Upper lobe of right lung (tissue), 1 donor: ENCODE measurements at places on chromosomes 6 and 20. TPM values are rescaled to one million over a fixed set of nuclear protein-coding genes. Genes with fewer than 3 reads are reported as not detected.

Gene L3MBTL3
- total RNA-seq = 6.3 TPM

- H3K4me1 ChIP-seq = no peaks in the 10 kb centered on the region
- H3K36me3 ChIP-seq = no peaks in the 10 kb centered on the region
- no peak for DNase-seq
- no peak overlapping the region for H3K27ac ChIP-seq
- no peaks in the 10 kb centered on the region for H3K27me3 ChIP-seq
Measured at GRCh38 chr20:55160037-55160436, 684.6 kb downstream of the DOK5 start.

GRCh38 chr6:20696676-20697075 is 162.4 kb downstream of the CDKAL1 start:
- no peak overlapping the region for H3K4me3 ChIP-seq
- no peak overlapping the region for H3K27ac ChIP-seq
- no peak for DNase-seq
- no peaks in the 10 kb centered on the region for H3K36me3 ChIP-seq
- no peaks in the 10 kb centered on the region for H3K4me1 ChIP-seq

Gene PTGIS
- 42.1 TPM for total RNA-seq

- H3K4me1 ChIP-seq = peaks cover 16% of the 10 kb centered on the region
- H3K27me3 ChIP-seq = no peaks in the 10 kb centered on the region
- H3K36me3 ChIP-seq = peaks cover 5% of the 10 kb centered on the region
- peak overlapping the region; percentile 61 for H3K4me3 ChIP-seq
Measured at GRCh38 chr6:26366504-26366903, 1.5 kb downstream of the BTN3A2 start.

- H3K27ac ChIP-seq = no peak overlapping the region
- no peak for DNase-seq
- no peak overlapping the region for H3K4me3 ChIP-seq
- H3K4me1 ChIP-seq = peaks cover 11% of the 10 kb centered on the region
Measured at GRCh38 chr6:134534708-134535149, 216.8 kb upstream of the SGK1 start.

DNA sequence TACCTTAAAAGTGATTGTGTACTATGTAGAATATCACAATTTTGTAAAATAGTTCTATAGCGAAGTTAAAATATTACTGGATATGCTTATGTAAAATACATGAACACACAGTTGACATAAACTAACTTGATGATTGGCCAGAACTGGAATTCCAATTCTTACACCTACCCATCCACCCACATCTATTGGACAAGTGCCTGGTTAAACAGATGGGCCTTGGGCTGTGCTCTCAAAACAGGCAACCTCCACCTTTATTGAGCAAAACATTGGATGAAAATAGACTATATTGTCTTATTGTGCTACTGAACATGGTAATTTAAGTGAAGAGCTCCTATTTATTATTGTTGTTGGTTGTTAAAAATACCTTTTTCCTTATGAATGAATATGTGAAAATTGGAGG is 154.0 kb upstream of the FLRT3 start:
- H3K27ac ChIP-seq = no peak overlapping the region
- H3K36me3 ChIP-seq = no peaks in the 10 kb centered on the region
- no peak overlapping the region for H3K4me3 ChIP-seq
- no peak for DNase-seq

GRCh38 chr20:59873409-59873808 is 60.0 kb downstream of the SYCP2 start:
- no peaks in the 10 kb centered on the region for H3K4me1 ChIP-seq
- H3K27ac ChIP-seq = no peak overlapping the region
- H3K36me3 ChIP-seq = no peaks in the 10 kb centered on the region
- DNase-seq = no peak
- no peaks in the 10 kb centered on the region for H3K27me3 ChIP-seq
- no peak overlapping the region for H3K4me3 ChIP-seq

Gene EXOC2
- total RNA-seq = 31.2 TPM

DNA sequence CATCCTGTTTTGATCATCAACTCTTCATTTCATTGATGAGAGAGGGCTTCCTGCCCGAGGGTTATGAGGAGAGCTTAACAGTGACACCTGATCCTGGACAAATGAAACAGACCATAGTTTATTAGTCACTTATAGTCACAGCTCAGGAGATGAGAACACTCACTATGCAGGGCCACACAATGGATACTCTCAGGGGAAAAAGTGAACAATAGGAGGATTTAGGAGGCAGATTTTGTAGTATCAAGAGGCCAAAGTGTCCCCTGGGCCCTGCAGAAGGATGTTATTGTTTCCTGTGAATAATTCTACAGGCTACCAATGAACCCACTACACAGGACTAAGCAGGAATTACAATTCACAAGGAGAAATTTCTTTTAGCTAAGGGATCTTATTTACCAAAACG is 772.8 kb upstream of the MAN1A1 start:
- no peak for DNase-seq
- H3K27me3 ChIP-seq = no peaks in the 10 kb centered on the region
- H3K4me1 ChIP-seq = no peaks in the 10 kb centered on the region
- no peak overlapping the region for H3K27ac ChIP-seq
- H3K4me3 ChIP-seq = no peak overlapping the region
- no peaks in the 10 kb centered on the region for H3K36me3 ChIP-seq

DNA sequence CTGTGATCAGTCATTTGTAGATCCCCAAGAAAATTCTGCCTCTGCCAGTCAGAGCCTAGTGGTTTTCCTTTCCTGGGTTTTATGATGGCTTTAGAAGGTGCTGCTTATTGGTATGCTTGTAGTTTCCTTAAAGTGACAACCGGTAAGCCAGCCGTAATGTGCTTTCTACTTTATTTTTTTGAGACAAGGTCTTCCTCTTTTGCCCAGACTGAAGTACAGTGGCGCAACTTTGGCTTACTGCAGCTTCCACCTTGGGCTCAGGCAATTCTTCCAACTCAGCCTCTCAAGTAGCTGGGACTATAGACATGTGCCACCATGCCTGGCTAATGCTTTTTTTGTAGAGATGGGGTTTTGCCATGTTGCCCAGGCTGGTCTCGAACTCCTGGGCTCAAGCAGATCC is 23.5 kb downstream of the MCM8 start:
- peaks cover 4% of the 10 kb centered on the region for H3K36me3 ChIP-seq
- no peak for DNase-seq
- H3K27ac ChIP-seq = no peak overlapping the region
- no peak overlapping the region for H3K4me3 ChIP-seq

DNA sequence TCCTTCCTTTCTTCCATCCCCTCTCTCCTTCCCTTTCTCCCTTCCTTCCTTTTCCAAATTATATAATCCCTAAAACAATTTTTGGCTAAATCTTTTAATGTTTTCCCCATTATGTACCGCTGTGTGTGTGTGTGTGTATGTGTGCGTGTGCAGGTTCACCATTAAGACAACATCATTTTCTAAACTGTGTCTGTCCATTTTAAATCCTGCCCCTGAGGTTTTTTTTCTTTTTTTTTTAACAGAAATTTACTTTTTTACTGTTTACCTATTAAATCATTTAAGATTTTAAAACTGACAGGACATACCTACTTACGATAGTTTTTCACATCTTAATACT is 366.3 kb upstream of the EPHA7 start:
- no peaks in the 10 kb centered on the region for H3K27me3 ChIP-seq
- no peaks in the 10 kb centered on the region for H3K36me3 ChIP-seq
- no peak overlapping the region for H3K4me3 ChIP-seq

DNA sequence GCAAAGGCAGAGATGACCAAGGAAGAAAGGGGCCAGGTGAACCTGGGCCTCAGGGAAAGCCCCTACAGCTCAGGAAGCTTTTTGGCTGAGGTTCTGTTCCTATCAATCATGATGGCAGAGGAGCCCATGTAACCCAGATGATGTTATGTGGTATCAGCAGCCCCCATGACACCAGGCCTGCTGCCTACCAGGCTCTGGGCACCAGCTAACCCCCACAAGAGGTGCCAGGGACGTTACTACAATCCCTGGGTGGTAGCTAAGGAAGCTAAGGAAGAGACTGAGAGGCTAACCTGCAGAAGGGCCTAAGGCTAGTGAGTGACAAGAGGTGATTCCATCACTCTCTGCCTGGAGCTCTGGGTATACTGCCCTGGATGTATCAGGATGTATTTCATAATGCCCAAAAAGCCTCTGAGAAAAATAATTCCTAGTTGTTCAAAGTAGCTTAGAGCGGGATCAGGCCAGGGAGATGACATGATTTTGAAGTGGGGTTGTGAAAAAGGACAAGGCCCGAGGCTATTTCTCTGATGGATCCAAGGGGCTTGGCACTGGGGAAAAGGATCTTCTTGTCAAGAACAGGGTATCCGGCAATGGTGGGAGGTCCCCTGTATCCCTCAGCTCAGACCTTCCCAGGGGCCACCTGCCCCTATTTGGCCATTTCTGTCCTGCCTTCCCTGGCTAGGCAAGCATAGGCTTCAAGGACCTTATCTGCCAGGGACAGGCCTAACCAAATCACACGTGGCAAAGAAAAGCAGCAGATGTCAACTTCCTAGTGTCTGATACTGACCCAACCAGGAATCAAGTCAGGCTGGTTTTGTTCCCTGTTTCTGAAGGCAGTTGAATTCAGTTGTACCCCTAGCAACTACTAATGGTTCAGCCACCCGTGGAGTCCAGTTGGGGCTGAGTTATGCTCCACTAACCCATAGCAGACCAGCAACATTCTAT is 41.3 kb downstream of the PANK2 start:
- no peak overlapping the region for H3K27ac ChIP-seq
- no peak for DNase-seq
- H3K27me3 ChIP-seq = no peaks in the 10 kb centered on the region
- H3K36me3 ChIP-seq = no peaks in the 10 kb centered on the region
- H3K4me1 ChIP-seq = peaks cover 42% of the 10 kb centered on the region
- H3K4me3 ChIP-seq = no peak overlapping the region

Gene PSMB1
- total RNA-seq = 111 TPM

GRCh38 chr6:99402448-99402847 is 8.5 kb upstream of the COQ3 start:
- no peaks in the 10 kb centered on the region for H3K4me1 ChIP-seq
- H3K4me3 ChIP-seq = no peak overlapping the region
- H3K27ac ChIP-seq = no peak overlapping the region
- no peak for DNase-seq
- no peaks in the 10 kb centered on the region for H3K27me3 ChIP-seq

DNA sequence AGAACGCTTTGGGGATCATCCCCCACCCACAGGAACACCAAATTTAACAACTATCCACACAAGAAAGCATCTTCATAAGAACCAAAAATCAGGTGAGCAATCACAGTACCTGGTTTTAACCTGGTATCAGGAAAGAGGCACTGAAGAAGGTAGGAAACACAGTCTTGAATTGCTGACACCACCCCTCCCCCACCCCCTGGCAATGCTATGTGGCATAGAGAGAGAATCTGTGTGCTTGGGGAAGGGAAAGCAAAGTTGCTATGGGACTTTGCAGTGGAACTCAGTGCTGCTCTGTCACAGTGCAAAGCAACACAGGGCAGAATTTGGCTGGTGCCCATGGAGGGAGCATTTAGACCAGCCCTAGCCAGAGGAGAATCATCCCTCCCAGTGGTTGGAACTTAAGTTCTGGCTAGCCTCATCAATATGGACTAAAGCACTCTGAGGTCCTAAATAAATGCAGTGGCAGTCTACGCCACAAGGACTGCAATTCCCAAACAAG is 565.5 kb downstream of the EPM2A start:
- no peaks in the 10 kb centered on the region for H3K36me3 ChIP-seq
- no peak for DNase-seq
- H3K27me3 ChIP-seq = no peaks in the 10 kb centered on the region
- no peak overlapping the region for H3K27ac ChIP-seq
- H3K4me3 ChIP-seq = no peak overlapping the region

GRCh38 chr6:170286934-170287265 is 4.0 kb downstream of the DLL1 start:
- peaks cover 34% of the 10 kb centered on the region for H3K27me3 ChIP-seq
- peak overlapping the region; percentile 81 for H3K4me3 ChIP-seq
- H3K4me1 ChIP-seq = peaks cover 36% of the 10 kb centered on the region

Gene C6orf118
- not detected for total RNA-seq

Gene REV3L
- 37.5 TPM for total RNA-seq

Gene TUBB2B
- 0.46 TPM for total RNA-seq

Gene SERINC3
- 143 TPM for total RNA-seq

DNA sequence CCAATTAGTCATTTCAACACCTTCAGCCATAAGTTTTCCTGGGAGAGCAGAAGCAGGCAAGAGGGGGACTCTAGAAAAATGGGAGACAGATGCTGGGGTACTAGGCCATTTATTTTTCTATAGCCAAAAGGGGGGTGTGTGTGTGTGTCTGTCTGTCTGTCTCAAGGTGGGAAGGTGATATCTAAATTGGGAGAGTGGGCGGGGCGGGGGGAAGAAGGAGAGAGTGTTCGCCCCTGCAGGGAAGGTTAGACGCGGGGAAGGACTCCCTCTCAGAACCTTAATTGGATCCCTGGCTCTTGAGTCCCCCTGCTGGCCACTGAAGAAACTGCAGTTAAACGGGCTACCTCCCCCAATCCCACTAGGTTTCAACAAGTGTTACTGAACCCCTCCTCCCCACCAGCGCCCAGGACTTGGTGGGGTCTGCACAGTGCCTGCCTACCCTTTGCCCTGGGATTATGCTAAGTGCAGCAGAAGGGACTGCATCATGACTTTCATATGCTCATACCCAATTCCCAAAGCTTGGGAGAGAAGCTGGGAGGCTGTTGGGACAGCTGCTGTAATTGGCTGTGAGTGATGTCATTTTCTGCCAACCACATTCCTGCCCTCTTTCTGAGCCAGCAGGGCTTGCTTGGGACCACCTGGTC is 45.8 kb downstream of the FOXP4 start:
- no peak overlapping the region for H3K4me3 ChIP-seq
- no peak overlapping the region for H3K27ac ChIP-seq
- H3K27me3 ChIP-seq = no peaks in the 10 kb centered on the region

Gene TRDN
- total RNA-seq = not detected

GRCh38 chr6:43013097-43013842 is 476 bp downstream of the MEA1 start:
- DNase-seq = no peak
- peak overlapping the region; percentile 80 for H3K27ac ChIP-seq
- H3K36me3 ChIP-seq = peaks cover 55% of the 10 kb centered on the region
- peak overlapping the region; percentile 56 for H3K4me3 ChIP-seq

GRCh38 chr6:83097204-83097603 is 29.7 kb downstream of the DOP1A start:
- H3K36me3 ChIP-seq = peaks cover 5% of the 10 kb centered on the region
- no peak overlapping the region for H3K27ac ChIP-seq
- no peak for DNase-seq
- no peaks in the 10 kb centered on the region for H3K27me3 ChIP-seq
- H3K4me3 ChIP-seq = no peak overlapping the region

DNA sequence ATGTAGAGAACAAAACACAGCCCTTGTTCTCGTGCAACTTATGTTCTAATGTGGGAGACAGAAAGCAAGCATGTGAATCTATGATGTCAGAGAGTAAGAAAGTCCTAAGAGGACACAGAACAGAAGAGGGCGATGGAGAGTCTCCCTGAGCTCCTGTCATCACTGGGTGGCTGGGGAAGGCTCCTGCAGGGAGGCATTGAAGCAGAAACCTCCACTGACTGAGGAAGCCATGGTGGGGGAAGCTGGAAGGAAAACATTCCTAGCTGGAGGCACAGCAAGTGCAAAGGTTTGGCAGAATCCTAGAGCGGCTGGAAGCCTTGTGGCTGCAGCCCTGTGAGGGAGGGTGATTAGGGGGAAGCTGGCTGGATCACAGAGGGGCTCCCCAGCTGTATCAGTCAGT is 248.0 kb downstream of the CDH26 start:
- H3K27me3 ChIP-seq = peaks cover 6% of the 10 kb centered on the region
- H3K4me1 ChIP-seq = no peaks in the 10 kb centered on the region
- DNase-seq = no peak
- H3K27ac ChIP-seq = no peak overlapping the region

Gene ACSS1
- total RNA-seq = 37.2 TPM

- peak; percentile 64 for DNase-seq
- no peak overlapping the region for H3K27ac ChIP-seq
- H3K4me1 ChIP-seq = peaks cover 3% of the 10 kb centered on the region
- peaks cover 74% of the 10 kb centered on the region for H3K27me3 ChIP-seq
Measured at GRCh38 chr20:58851221-58851968, 693 bp upstream of the GNAS-AS1 start.

Gene NMBR
- total RNA-seq = not detected
